AML-193 (cell line): ENCODE measurements at places on chromosomes 4 and X.

GRCh38 chr4:137414802-137415201 lies 117.5 kb downstream of the PCDH18 start:
- no peak for DNase-seq

DNA sequence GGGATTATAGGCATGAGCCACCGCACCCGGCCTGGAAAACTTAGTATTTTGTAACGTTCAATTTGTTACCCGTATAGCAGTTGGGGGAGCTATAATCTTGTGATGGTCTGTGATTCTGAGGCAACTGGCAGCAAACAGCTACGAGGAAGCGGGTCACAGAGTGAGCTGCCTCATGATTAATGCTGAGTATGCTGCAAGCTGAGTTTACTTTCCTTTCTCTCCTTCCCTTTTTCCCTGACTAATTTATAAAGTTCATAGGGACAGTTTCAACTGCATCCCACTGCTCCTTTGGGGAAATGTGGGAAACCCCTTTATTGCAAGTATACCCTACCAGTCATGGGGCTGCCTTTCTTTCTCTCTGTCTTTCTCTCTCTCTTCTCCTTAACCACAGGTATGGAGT lies 17.7 kb upstream of the ELOVL6 start:
- no peak for DNase-seq

DNA sequence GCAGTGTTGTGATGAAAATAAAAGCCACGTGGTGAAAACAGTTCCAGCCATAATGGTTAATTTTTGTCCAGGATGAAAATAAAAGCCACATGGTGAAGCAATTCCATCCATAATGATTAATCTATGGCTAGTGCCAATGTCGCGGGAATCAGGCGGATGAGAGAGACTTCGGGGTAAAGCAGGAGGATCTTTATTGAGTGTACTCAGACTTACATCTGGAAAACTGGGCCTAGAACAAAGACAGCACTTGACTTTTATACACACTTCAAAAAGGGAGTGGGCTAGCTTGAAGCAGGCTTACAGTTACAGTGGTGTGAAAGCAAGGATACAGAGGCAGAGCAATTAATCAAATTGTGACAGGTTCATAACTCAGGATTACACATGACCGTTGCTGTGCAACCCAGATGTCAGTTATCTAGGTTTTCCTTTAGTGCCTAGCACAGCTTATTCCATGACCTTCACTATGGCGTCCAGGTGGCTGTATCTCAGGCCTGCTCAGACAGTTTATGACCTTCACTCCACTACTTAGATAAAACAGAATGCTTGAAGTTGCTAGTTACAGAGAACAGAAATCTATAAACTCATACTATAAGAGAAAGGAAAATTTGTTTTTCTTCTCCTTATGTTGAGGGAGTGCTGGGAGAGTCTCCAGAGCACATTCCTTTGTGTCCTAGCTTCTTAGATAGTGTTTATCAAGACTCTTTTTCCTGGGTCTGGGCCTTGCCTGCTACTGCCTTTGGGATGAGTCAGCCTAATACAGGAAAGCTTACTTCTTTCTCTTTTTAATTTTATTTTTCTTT lies 5.9 kb upstream of the PLA2G12A start:
- no peak for DNase-seq

DNA sequence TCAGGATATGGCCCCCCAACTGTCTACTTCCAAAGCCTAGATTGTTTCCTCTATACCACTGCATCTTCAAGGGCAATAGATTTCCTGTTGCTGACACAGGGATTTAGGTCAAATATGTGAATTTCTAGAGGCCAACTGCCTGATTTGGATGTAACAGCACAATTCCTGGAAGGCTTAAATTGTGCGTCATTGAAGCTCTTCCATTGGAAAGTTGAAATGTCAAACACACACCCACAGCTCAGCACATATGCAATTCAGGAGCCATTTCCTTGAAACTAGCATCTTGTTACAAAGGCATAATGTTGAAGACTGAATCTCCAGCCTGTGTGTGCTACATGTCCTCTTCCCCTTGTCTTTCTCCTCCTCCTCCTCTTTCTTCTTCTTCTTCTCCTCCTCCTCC lies 158.6 kb downstream of the STK32B start:
- DNase-seq, result no peak

- no peak for DNase-seq
Observed at GRCh38 chr4:152206185-152206584, 329.7 kb downstream of the FBXW7 start.

DNA sequence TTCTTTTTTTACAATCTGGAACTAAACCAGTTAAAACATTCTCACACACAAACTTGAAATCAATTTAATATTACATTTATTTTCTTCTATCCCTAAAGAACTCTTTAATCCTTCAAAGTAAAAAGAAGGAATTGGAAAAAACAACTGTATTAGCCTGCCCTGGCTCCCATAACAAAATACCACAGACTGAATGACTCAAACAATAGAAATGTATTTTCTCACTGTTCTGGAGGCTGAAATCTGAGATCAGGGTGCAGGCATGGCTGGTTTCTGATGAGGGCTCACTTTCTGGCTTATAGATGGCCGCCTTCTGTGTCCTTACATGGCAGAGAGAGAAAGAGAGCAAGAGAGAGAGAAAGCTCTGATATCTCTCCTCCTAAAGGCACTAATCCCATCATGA lies 149.4 kb downstream of the PDGFRA start:
- no peak for DNase-seq

GRCh38 chrX:13092455-13092941 lies 48.1 kb upstream of the FAM9C start:
- peak; percentile 84 for DNase-seq

GRCh38 chr4:169115897-169116254 lies 105.8 kb upstream of the CBR4 start:
- DNase-seq, result no peak

DNA sequence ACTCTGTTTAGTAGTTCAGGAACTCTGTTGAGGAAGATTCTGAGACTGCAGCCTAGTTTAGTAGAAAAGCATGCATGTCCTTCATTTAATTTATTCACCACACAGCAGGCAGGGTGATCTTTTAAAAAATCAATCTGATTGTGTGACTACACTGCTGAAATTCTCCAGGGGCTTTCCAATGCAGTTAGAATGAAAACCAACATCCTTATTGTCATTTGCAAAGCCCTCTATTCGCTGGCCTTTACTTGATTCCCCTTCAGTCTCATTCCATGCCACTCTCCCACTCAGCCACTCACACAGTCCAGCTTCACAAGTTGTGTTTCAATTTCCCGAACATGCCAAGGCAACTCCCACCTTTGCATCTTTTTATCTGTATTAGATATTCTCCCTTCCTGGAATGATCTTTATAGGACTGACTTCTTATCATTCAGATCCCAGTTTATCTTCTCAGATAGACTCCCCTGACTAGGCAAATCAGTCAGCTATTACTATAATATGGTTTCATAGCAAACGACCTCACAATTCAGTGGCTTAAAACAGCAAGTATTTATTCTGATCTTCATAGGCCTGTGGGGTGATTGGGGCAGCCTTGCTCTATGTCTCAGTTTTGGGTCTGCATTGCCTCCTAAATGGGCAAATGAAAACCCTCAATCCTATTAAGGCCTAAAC lies 21.3 kb upstream of the FTHL17 start:
- no peak for DNase-seq

DNA sequence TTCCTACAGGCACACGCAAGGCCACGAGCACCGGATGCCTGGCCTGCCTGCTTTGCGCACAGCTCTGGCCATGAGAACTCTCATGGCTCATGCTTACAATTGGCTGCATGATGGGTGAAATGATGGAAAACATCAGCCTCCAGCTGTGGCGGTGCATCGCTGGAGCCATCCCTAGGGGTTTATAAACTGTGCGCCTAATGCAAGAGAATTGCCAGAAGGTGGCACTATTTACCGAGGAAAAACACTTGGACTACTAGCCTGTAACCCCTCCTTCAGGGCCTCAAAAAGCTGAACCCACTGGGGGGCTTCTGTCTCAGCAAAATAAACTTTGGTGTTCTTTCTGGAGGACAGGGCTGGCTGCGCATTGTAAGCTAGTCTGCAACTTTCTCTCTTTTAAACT lies 51.9 kb downstream of the PHKA2 start:
- DNase-seq, result peak; percentile 0

GRCh38 chr4:155371432-155372043 lies 5.2 kb downstream of the MAP9 start:
- peak; percentile 1 for DNase-seq

GRCh38 chr4:42627885-42628646 lies 28.8 kb downstream of the ATP8A1 start:
- DNase-seq, result no peak

GRCh38 chr4:48767055-48767929 lies 12.8 kb downstream of the FRYL start:
- DNase-seq, result no peak

GRCh38 chr4:122884499-122884898 lies 37.9 kb downstream of the NUDT6 start:
- DNase-seq, result no peak

GRCh38 chr4:163395055-163395454 lies 51.4 kb downstream of the NPY5R start:
- no peak for DNase-seq

- DNase-seq, result no peak
Observed at GRCh38 chr4:825063-825970, 612 bp downstream of the CPLX1 start.

GRCh38 chrX:136397001-136397400 lies 90.7 kb upstream of the BRS3 start:
- DNase-seq, result no peak

- DNase-seq, result no peak
Observed at GRCh38 chrX:3678328-3678727, 35.1 kb downstream of the PRKX start.

DNA sequence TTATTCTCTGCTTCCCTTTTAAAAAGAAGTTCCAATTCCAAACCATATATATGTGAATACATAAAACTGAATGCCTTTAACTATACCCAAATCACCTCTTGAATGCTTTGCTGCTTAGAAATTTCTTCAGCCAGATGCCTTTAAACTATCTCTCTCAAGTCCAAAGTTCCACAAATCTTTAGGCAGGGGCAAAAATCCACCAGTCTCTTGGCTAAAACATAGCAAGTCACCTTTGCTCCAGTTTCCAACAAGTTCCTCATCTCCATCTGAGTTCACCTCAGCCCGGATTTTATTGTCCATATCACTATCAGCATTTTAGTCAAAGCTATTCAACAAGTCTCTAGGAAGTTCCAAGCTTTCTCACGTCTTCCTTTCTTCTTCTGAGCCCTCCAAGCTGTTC lies 49.8 kb downstream of the SULT1B1 start:
- DNase-seq, result no peak

- no peak for DNase-seq
Observed at GRCh38 chrX:15524417-15524816, 23.8 kb downstream of the BMX start.

GRCh38 chrX:16251782-16252181 lies 84.5 kb downstream of the MAGEB17 start:
- no peak for DNase-seq

GRCh38 chr4:72531768-72532290 lies 37.2 kb downstream of the ADAMTS3 start:
- DNase-seq, result no peak

GRCh38 chrX:15816886-15817285 lies 26.6 kb downstream of the ZRSR2 start:
- DNase-seq, result peak; percentile 56

GRCh38 chrX:152898442-152898841 lies 575 bp downstream of the ZNF185 start:
- DNase-seq, result no peak

DNA sequence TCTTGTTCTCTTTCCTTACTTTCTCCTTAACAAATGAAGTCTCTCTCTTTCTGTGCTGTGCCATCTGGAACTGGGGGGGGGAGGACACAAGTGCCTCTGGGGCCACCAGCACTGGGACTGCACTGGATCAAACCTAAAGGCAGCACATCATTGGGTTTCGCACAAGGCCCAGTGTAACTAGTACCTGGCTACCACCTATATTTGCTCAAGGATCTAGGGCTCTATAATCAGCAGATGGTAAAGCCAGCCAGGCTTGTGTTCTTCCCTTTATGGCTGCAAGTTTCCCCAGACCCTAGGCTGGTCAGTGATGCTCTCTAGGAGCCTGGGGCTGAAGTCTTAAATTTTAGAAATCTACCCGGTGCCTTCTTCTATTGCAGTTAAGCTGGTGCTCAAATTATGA lies 40.1 kb downstream of the RTL3 start:
- DNase-seq, result no peak

DNA sequence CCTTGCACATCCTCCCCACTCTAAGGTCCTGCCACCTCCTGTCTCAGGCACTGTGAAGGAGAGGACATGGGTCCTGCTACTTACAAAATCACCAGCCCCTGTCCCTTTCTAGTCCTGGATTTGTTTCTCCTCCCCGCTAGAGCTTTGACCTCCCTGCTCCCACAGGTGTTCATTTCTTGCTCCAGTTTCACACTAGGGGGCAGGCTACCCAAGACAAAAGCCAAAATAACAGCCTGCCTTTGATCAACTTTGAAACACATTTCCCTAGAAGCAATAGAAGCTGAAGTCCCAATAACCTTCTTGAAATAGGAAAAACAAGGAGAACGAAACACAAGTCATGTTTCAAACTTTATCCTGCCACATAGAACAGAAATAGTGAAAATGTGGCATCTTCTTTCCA lies 164.4 kb downstream of the QDPR start:
- DNase-seq, result peak; percentile 32

DNA sequence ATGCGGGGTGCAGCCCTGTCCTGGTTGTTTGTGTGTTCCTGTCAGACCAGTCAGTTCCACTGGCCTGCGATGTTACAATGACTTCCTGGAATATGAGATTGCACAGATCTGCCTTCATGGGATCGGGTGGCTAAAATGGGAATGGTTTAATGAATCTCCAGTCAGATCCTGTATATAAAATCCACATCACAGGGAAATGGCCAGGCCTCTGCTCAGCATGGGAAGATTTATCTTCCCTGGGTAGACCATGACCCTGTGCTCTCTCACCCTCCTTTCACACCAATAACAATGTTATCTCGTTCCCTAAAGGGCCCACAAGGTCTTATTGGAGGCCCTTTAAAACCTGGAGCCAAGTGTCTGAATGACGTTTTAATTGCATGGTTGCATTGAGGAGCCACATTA lies 307.4 kb downstream of the RAB28 start:
- no peak for DNase-seq

GRCh38 chr4:8142556-8142955 lies 16.1 kb downstream of the ABLIM2 start:
- no peak for DNase-seq

GRCh38 chr4:6290769-6291547 lies 21.3 kb downstream of the WFS1 start:
- no peak for DNase-seq

DNA sequence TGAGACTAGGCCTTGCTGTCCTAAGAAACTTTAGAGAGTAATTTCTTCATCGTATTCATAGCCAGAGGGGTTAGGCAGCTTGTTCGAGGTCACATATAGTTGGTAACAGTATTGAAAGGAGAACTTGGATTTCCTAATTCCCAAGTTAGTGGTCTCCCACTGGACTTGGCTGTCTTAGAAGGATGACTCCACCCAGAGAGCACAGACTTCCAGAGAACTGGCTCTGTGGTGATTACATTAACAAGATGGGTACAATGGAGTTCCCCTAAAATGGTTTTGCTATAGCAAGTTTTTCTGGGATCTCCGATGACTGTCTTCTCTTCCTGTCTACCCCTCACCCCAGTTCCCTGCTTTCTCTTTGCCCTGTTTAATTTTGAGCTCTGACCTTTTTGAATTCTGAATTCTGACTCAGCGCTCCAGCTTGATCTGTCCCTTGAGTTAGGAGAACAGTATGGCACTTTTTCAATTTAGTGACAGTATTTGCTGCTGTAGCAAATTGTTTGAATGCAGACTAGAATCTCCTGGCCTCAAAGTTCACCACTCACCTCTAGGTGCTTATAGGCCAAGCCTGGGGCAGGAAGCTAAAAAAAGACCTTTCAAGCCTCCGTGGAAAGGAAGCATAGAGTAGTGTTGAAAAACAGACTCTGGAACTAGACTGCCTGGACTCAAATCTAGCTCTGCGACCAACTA lies 6.9 kb downstream of the MSN start:
- peak; percentile 16 for DNase-seq
